ENCODE measurements at places on chromosomes 13 and 19.
A peak's percentile ranks its signal among the peaks of the same experiment; 100 is the strongest.

DNA sequence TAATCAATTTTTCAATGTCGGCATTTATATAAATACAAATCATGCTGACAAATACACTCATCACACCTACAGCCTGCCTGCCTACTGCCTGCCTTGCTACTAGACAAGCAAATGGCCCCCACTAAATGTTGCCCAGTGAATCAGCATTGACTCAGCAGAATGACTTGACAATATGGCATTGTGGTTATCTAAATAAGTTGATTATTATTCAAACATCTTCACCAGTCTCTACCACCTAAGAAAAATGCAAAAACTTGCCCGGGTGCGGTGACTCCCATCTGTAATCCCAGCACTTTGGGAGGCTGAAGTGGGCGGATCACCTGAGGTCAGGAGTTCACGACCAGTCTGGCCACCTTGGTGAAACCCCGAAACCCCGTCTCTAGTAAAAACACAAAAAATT, 296.1 kb downstream of the PCDH9 start:
- peak; percentile 90 for DNase-seq

- peak; percentile 63 for DNase-seq
These were observed 67.5 kb downstream of the STARD13 start for GRCh38 chr13:33218020-33218419.

- no peak for DNase-seq
These were observed 21.6 kb downstream of the VASP start for GRCh38 chr19:45528744-45529419.

- no peak for DNase-seq
These were observed 35.0 kb upstream of the ZNF766 start for GRCh38 chr19:52234406-52234805.

GRCh38 chr19:38506723-38507550, 73.4 kb downstream of the RYR1 start:
- DNase-seq: no peak

- no peak for DNase-seq
These were observed 156.4 kb downstream of the UQCRFS1 start for GRCh38 chr19:29056535-29056934.

GRCh38 chr19:862581-863314, 3.3 kb downstream of the CFD start:
- no peak for DNase-seq

DNA sequence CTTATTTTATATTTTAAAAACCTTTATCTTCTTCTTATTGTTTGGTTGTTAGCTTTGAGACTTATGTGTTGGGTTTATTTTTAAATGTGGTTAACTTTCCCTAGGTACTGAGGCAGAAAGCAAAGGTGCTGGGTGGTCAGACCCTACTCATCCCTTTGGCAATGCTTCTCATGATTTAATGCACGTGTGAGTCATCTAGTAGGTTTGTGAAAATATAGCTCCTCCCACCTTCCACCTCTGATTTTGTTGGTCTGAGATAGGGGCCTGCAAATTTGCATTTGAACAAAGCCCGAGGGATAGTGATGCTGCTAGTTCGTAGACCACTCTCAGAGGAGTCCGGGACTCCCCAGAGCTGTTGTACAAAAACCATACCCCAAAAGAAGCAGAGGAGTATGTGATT, 771.3 kb upstream of the ARGLU1 start:
- peak; percentile 73 for DNase-seq

All from HCEC 1CT (cell line).